ENCODE measurements at places on chromosomes 12 and 14. TPM values are rescaled to one million over a fixed set of nuclear protein-coding genes. Genes with fewer than 3 reads are reported as not detected.

Gene PLEKHG3
- total RNA-seq: 3.2 TPM

Gene RNASE1
- 1.7 TPM for total RNA-seq

Gene OASL
- total RNA-seq: 0.08 TPM

Gene CIROP
- 0.88 TPM for total RNA-seq

Gene STAB2
- total RNA-seq: not detected

Measured in epithelial cell of alveolus of lung (primary cell).